ENCODE measurements at places on chromosomes 3 and 15. TPM values are rescaled to one million over a fixed set of nuclear protein-coding genes. Genes with fewer than 3 reads are reported as not detected.

The PPP1R14D gene
- total RNA-seq = not detected

GRCh38 chr3:52077925-52078324 is 21.6 kb upstream of the DUSP7 start:
- no peak overlapping the region for H3K27ac ChIP-seq
- no peaks in the 10 kb centered on the region for H3K27me3 ChIP-seq
- no peaks in the 10 kb centered on the region for H3K4me1 ChIP-seq
- DNase-seq = no peak
- no peak overlapping the region for H3K4me3 ChIP-seq
- peaks cover 2% of the 10 kb centered on the region for H3K36me3 ChIP-seq

- H3K27me3 ChIP-seq = no peaks in the 10 kb centered on the region
- no peak overlapping the region for H3K4me3 ChIP-seq
- no peaks in the 10 kb centered on the region for H3K36me3 ChIP-seq
Observed at GRCh38 chr3:53795789-53796560, 50.2 kb downstream of the CHDH start.

DNA sequence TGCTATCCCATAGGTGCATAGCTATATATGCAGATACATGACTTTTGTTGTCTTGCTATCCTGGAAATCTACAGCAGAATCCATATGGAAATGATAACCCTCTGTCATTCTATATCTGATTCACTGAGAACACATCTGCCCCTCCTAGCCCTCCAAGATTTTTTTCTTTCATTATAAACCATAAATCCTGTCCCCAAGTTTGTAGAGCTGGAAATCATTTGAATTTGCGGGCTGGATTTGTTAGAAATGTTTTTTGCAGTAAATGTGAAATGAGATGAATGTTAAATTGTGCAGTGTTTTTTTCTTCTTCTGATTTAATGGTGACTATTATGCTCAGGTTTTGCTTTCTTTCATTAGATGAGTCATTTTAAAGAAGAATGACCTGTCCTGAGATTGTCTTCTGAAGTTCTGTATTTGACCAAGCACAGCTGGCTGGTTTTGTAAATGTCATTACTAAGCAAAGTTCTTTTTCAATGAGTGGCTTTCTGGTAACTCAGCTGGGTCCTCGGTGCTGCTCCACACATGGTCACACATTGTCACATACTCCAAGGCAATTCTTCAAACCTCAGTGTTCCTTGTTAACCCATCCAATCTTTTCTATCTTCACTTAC is 25.3 kb upstream of the ABHD17C start:
- DNase-seq = no peak
- peaks cover 10% of the 10 kb centered on the region for H3K4me1 ChIP-seq
- no peaks in the 10 kb centered on the region for H3K27me3 ChIP-seq
- H3K4me3 ChIP-seq = no peak overlapping the region

The FOXB1 gene
- not detected for total RNA-seq

DNA sequence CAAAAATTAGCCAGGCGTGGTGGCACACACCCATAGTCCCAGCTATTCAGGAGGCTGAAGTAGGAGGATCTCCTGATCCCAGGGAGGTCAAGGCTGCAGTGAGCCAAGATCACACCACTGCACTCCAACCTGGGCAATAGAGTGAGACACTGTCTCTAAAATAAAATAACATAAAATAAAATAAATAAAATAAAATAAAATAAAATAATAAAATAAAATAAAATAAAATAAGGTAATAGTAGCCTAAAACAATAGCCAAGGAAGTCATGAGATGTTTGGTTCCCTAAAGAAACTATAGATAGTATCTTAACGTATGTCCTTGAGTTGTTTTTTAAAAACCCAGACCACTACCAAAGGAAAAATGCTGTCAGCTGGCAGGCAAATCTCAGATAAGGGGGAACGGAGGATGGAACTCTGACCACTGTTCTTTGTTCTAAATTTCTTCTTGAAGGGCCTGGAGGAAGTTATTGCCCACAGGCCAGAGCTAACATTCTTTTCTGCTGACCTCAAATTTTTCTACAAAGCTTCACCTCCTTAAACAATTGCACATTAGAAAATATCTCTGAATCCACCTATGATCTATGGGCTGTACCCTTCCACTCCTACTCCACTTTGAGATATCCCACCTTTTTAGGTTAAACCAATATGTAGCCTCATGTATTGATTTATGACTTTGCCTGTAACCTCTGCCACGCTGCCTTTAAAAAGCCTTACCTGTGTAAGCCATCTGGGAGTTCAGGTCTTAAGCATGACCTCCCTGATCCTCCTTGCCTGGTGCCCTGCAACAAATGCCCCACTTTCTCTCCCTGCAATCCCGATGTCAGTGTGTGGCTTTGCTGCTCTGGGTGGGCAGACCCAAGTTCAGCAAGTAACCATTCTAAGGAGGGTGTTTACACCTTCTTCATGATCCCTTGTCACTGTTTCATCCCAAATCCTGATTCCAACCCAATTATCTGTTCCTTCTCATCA is 126.2 kb upstream of the BHLHE40 start:
- H3K4me3 ChIP-seq = no peak overlapping the region
- H3K27ac ChIP-seq = no peak overlapping the region
- peaks cover 5% of the 10 kb centered on the region for H3K4me1 ChIP-seq

GRCh38 chr15:65785151-65785550 is 6.9 kb downstream of the DENND4A start:
- no peaks in the 10 kb centered on the region for H3K27me3 ChIP-seq
- no peak for DNase-seq
- H3K4me3 ChIP-seq = no peak overlapping the region
- H3K27ac ChIP-seq = no peak overlapping the region
